Stimulated activated CD4-positive, alpha-beta T cell treated with anti-CD3 and anti-CD28 coated beads, Interleukin-1b, Interleukin-23, amount 100 ng/mL, for 1 hour (primary cell): ENCODE measurements at places on chromosomes 3 and 15.

GRCh38 chr3:31132132-31132769 lies 237.8 kb upstream of the GADL1 start:
- DNase-seq, result no peak

GRCh38 chr15:64051407-64052259 lies 5.3 kb upstream of the DAPK2 start:
- no peak for DNase-seq

GRCh38 chr15:57337868-57338411 lies 38.4 kb upstream of the CGNL1 start:
- DNase-seq, result no peak

GRCh38 chr3:10546820-10547263 lies 41.5 kb upstream of the ATP2B2 start:
- no peak for DNase-seq

- peak; percentile 48 for DNase-seq
Measured at GRCh38 chr3:196837819-196838420, 29.8 kb upstream of the SENP5 start.

DNA sequence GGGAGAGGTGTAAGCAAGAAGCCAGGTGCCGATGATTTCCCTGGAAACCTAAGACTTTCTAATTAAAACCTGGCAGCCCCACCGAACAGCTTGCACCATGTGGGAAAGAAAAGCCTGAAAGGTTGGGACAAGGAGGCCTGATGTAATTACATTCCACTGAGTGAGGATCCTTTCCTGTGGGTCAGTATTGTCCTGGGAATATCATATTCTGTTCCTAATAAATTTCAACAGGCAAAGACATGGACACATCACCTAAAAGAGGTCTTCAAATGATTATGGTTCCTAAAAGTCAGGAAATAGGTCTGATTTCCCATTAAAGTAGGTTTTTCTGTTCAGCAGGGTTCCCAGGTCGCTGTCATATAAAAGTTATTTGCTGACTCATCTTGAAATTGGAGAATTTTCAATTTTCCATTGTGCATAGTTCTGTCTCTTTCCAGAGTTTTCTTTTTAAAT lies 58.5 kb downstream of the DUT start:
- no peak for DNase-seq

- DNase-seq, result no peak
Measured at GRCh38 chr3:170359178-170359704, 1.7 kb downstream of the SKIL start.

GRCh38 chr3:17398959-17399551 lies 343.4 kb downstream of the TBC1D5 start:
- no peak for DNase-seq
